ENCODE measurements at places on chromosomes 3 and 15.

GRCh38 chr15:68725736-68726135 is 95.0 kb downstream of the ANP32A start:
- DNase-seq: no peak

DNA sequence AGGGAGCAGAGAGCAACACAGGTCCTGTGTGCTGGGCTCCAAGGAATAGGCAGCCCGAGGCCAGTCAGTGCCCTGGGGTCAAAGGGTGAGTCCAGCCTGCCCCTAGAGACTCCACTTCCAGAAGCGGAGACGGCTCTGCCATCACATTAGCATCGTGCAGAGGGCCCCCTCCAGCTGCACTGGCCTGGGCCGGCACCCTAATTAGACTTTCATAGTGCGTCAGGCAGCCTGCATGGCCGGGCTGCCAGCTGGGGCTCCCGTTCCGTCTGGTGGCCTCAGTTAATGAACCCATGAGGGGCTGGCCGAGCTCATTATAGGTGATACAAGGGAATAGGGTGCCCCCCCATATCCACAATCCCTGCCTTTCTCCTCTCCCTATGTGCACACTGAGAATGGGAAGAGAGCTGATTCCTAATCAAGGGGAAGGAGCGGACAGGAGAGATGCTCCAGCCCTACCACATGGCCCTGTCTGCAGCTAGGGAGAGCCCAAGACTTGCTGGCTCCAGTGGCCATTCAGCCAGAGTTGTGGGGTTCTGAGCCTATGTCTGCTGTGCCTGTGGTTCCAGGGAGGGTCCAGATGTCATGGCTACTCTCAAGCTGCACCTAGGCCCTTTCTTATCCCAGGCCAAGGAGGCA is 128.0 kb downstream of the SRGAP3 start:
- no peak for DNase-seq

- DNase-seq: no peak
These were observed 73.7 kb downstream of the IGSF11 start for GRCh38 chr3:118960876-118961450.

- no peak for DNase-seq
These were observed 49.3 kb downstream of the SNX4 start for GRCh38 chr3:125470671-125471070.

GRCh38 chr15:31255732-31256377 is 70.8 kb upstream of the KLF13 start:
- DNase-seq: no peak

DNA sequence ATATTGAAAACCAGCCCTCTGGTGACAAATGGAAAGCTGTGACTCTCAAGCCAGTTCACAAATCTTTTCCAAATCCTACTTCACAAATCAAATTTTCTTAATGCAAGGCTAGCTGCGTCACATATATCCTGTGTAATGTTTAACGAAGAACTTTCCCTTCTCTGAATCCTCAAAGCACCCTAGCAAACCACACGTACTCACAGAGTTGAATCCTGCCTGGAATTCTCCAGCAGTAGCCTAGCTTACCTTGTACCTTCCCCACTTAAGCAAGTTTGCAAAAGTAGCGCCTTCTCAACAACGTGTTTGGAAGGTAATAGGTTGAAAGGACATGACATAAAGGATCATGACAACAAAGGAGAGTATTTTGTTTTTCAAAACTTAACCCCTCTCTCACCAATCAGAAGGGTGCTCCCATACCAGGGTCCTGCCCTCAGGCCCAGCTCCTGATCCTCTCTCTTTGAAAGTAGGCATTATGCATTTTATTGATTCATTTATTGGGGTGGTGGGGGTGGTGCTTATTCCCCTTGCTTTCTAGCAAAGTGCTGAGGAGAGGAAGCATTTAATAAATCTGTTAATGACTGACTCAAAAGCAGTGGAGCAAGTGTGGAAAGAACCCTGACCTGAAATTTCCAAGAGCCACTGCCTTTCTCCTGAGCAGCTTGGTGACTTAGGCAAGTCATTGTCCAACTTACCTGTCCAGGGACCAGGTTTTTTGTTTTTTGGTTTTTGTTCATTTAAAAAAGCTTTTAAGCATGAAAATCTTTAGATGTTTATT is 531.6 kb downstream of the MECOM start:
- DNase-seq: no peak

DNA sequence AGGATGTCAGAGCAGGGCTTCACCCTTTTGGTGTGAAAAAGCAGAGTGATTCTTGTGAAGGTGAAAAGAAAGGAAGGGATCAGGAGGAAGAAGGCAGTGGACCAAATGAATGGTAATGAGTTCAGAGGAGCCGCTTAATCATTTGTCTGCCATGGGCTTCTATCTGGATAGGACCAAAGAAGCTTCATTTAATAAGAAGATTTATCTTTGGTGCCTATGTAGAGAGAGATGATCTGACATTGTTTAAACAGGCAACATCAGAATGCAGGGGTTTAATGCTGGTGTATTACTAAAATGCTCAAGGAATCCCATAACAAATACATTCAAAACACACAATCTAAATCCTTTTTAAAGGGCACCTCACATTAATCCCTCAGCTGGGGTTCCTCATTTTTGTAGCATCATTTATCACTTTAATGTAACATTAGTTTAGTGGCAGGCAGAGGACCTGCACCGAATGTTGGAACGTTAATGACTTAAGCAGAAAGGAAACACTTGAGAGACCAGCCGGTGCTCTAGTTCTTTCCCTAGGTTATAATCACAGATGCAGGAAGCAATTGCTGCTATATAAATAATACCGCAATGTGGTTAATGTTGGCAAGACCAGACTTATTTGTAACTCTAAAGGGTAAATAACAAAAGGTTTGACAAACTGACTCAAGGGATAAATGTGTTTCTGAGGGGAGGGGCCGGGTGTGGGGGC is 27.9 kb upstream of the IL1RAP start:
- no peak for DNase-seq

GRCh38 chr15:63833021-63833696 is 589 bp downstream of the HERC1 start:
- DNase-seq: peak; percentile 34

GRCh38 chr3:122258757-122259371 is 66.2 kb upstream of the CSTA start:
- peak; percentile 85 for DNase-seq

DNA sequence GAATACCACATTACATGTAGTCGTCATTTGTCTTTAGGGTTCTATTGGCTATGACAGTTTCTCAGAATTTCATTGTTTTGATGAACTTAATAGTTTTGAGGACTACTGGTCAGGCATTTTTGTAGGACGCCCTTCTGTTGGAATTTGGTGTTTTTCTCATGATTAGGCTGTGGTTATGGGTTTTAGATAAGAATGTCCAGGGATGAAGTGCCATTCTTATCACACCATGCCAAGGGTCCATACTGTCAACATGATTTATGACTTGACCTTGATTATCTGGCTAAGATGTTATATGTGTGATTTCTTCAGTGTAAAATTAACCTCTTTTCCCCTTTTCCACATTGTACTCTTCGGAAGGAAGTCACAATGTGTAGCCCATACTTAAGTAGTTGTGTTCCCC is 135.3 kb downstream of the DIPK2A start:
- DNase-seq: no peak

GRCh38 chr3:182755712-182756111 is 37.6 kb upstream of the ATP11B start:
- no peak for DNase-seq

DNA sequence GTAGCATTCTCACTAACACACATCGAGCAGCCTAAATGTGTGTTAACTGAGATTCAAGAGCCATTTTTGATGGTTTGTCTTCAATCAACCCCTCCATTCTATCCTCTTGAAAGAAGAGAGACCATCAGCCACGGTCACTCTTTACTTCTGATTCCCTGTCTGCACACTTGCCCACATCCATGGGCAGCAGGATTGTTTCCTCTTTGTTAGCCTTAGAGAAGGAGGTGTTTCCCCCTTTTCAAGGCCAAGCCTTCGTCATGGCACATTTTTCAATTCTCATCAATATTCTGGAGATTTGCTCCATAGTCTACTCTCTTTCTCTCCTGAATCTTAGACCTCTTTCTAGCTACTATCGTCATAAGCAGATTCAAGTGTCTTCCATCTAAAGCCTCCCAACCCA is 522.4 kb upstream of the NAALADL2 start:
- no peak for DNase-seq

DNA sequence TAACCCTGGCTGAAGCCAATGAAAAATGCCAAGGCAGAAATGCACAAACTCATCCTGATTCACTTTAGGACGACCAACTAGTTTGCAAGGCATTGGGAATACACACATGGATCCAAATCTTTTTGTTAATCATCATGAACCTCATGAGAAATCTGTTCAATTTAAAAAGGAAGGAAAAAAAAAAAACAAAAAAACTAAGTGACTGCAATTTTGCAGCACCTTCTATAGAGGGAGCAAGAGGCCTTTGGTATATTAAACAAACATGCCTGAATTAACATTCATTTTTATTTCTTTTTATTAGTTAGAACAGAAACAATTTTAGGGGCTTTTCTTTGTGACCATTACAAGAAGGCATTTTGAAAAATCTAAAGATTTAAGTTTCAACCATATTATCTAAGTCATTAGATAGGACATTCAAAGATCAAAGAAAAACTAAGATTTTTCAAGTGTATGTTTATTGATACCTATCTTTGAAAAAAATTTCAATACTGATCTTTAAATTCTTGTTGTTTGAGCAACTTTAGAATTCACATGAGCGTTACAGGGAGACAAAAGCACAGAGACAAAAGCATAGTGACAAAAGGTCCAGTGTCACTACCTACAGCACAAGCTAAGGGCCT is 182.4 kb downstream of the CBLB start:
- DNase-seq: peak; percentile 38

GRCh38 chr3:114442246-114442645 is 148.4 kb downstream of the TIGIT start:
- no peak for DNase-seq

GRCh38 chr3:50258979-50259378 is 10.0 kb upstream of the SEMA3B start:
- no peak for DNase-seq

- no peak for DNase-seq
These were observed 45.9 kb downstream of the CHDH start for GRCh38 chr3:53800041-53800906.

GRCh38 chr15:96323319-96324145 is 7.0 kb upstream of the NR2F2 start:
- no peak for DNase-seq

- DNase-seq: no peak
These were observed 15.5 kb upstream of the TICRR start for GRCh38 chr15:89559769-89560264.

- DNase-seq: peak; percentile 45
These were observed 308.4 kb downstream of the PDCD6IP start for GRCh38 chr3:34106879-34107278.

DNA sequence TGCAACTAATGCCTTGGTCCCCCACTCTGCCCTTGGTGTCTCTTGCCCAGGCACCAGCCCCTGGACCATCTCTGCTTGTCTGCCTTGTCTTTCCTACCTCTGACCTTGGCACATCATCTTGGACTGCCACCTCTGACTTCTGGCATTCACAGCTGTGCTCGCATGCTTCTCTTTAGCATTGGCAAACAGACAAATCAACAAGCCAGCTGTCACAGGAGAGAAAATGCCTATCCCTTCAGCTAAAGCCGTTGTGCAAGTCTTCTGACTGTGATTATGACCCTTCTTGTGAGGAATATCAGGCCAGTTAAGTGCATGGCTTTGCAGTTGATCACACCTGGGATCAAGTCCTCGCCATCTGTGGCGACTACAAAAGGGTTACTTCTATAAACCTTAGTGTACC is 84.6 kb downstream of the PRICKLE2 start:
- DNase-seq: no peak

GRCh38 chr15:57549935-57550334 is 41.8 kb upstream of the MYZAP start:
- DNase-seq: no peak

DNA sequence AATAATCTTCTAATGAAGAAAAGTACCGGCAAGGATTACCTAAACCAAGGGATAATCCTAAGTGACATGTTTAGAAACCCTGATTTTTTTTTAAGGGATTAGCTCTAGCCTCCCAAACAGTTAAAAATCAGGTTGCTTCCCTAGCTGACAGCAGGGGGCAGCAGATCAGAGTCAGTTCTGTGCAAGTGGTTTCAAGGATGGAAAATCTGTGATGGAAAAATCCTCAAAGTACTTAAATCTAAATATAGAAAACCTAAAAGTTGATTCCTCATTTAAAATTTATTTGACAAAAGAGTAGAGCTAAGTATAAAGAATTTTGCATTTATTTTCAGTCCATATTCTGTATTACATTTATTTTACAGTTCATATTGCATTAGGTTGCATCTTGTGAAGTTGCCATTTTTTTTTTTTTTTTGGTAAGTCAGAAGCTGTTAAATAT is 107.6 kb downstream of the PEX5L start:
- peak; percentile 62 for DNase-seq

DNA sequence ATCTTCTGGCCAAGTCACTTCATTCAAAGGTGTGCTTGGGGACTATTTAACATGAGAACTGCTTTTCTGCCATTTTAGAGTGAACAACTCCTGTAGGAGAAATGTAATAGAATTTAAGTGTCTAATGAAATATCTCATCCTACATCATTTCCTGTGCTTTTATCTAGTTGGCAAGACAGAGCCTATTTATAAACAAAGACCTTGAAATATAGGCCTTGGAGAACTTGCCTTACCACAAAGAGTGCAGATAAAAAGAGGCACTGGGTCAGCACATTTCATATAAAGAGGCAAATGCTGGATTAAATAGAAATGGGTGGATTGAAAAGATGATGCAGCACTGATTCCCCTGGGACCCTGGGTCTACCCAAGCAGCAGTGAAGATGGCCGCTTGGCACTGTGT is 278.0 kb downstream of the SUCLG2 start:
- no peak for DNase-seq

GRCh38 chr3:29329986-29330890 is 49.4 kb downstream of the RBMS3 start:
- DNase-seq: no peak

- DNase-seq: no peak
These were observed 124.9 kb upstream of the STRIT1 start for GRCh38 chr3:155418407-155418806.

GRCh38 chr3:43863966-43864933 is 173.5 kb downstream of the ABHD5 start:
- DNase-seq: no peak

DNA sequence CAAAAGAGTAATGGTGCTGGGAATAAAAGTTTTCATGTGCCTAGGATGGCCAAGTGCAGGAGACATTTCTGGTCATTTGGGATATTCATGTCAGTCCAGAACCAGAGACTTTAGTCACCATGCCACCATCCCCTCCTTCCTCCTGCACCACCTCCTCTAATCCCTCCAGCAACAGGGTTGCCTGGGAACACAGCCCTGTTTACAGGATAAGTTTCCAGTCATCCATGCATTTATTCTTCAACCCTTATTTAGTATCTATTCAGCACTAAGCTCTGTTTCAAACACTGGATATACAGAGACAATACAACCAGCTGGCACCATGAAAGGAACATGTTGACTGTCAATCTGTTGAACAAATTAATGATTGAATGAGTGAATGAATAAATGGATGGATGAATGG is 211.7 kb downstream of the CLSTN2 start:
- DNase-seq: no peak
